ENCODE measurements at places on chromosomes 12 and 14. TPM values are rescaled to one million over a fixed set of nuclear protein-coding genes. Genes with fewer than 3 reads are reported as not detected.
A peak's percentile ranks its signal among the peaks of the same experiment; 100 is the strongest.

The DACT1 gene
- 55.8 TPM for total RNA-seq

The SCNN1A gene
- total RNA-seq: 2.4 TPM

The PTCSC3 gene
- not detected for total RNA-seq

The GRIP1 gene
- 50.7 TPM for total RNA-seq

- ATAC-seq: no peak
Measured at GRCh38 chr14:105582639-105583038, 56.3 kb downstream of the TMEM121 start.

DNA sequence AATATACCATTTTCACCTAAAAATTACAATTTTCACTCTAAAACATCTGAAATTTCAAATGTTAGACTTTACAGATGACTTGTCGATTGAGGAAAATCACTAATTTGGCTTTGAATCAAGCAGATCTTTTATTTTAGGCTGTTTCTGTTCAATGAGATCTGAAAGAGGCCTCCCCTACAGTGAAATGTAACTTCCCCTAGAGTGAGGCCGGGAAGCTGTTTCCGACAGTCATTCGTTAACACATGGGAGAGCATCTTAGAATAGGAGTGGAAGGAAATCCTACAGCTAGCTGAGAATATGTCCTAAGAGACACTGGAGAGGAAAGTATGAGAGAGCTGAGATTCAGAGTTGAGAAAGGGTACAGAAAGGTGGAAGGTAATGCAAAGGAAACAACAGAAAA lies 5.7 kb upstream of the C14orf93 start:
- peak; percentile 47 for ATAC-seq

DNA sequence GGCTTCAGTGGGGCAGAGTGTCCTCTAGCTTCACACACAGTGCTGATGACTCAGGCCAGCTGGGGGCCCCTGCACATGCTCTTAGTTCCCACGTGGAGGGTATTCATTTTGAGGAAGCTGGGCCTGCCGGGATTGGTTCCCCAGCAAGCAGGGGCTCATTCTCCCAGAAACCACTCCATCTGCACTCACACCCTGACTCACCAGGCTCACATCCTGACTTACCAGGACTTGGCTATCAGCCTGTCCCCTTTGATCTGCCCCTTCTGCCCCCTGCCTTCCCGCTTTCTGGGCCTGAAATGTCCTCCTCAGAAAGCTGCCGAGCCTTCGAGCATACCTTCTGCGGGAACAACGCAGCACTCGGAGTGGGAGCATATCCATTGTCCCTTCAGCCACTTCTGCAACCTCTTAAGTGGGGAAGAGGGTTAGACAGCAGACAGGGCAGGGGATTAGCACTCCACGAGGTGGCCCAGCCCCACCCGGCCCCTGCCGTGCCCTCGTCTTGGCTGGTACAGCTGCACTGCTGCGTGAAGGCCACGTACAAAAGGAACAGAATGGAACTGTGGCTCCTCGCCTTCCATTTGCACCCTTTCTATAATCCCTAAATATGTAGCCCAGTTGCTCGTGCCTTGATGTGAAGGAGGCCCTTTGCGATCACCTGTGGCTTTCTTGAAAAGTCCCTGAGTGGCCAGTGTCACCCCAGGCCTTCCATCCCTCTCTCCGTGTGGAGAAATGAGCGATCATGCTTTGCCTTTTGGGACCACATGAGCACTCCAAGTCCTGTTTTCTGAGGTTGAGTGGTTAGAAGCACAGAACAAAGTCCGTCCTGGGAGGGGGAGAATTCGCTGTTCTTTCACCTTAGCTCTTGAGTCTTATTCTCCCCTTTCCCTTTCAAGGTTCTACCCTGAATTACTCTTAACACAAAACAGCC lies 26.1 kb downstream of the TPCN1 start:
- ATAC-seq: no peak

DNA sequence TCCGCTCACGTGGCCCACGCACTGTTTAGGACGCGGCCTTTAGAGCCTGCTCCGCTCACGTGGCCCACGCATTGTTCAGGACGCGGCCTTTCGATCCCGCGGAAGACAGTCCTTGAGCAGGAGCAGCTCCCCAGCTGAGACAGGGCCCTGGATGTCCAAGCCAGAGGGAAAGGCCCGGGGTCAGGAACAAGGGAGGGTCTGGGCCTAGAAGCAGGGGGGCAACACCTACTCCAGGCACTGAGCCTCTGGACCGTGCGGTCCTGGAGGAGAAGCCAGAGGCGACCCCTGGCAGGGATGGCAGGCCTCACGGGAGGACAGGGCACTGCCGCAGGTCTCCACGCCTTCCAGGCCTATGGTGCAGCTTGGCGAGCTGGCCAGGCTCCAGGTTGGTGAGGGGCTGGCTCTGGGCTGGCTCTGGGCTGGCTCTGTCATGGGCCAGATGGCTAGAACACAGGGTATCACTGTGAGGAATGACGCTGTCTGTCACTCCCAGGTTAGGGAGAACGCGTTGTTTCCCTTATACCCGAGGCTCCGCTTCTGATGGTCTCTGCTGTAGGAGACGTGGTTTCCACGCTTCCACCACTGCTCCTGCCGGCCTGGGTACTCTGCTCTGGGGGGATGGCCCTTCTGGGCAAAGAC lies 341.7 kb downstream of the TMEM121 start:
- ATAC-seq: no peak
